NCI-H1105 (cell line): ENCODE measurements at places on chromosomes 16 and 17.

DNA sequence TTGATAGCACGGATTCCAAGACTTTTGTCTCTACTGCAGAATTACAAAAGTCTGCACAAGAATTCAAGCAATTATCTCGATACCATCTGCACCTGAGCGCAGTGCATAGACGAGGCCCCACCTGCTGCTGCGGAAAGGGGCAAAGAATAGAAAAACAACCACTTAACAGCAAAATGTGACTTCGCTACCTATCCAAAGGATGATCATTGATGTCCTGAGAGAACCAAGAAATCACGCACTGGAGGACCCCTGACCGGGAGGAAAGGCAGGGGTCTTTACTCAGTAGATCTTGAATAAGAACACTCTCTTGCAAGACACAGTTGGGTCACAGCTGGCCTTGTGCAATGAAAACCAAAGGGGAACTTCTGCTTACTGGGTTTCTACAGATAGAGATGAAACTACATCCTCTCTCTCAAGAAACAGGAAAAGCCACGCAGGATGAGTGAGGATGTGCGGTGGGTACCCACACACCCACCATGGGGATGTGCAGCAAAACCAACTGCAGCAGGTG is 147.4 kb upstream of the RPH3AL start:
- DNase-seq, result no peak

- DNase-seq, result no peak
These were observed 17.3 kb downstream of the FAM83G start for GRCh38 chr17:18987230-18987610.

DNA sequence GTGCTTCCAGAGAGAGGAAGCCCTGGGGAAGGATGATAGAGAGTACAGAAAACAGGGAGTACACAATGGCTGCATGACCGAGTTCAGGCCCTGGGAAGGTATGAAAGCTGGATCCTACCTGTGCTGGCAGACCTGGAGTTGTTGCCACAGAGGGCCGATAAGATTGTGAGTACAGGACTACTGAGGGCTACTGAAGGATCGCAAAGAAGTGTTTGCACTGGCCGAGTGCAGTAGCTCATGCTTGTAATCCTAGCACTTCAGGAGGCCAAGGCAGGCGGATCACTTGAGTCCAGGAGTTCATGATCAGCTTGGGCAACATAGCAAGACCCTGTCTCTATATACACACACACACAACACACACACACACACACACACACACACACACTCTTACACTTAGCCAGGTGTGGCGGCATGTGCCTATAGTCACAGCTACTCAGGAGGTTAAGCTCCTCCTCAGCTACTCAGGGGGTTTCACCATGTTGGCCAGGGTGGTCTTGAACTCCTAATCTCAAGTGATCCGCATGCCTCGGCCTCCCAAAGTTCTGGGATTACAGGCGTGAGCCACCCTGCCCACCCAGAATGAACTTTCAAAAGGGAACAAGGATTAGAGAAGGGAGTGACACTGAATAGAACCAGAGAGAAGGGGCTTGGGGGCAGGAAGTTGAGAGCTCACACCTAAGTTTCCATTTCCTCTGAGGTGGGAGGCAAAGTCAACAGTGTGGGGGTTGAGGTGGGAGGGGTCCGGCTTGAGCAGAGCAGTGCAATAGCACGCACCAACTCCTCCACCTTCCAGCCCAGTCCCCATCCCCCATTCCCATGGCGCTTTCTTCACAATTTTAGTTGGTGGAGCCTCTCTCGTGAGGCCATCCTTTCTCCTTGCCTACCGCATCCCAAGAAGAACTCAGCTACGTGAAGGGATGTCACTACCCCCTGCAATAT is 7.5 kb downstream of the SCIMP start:
- DNase-seq, result no peak

DNA sequence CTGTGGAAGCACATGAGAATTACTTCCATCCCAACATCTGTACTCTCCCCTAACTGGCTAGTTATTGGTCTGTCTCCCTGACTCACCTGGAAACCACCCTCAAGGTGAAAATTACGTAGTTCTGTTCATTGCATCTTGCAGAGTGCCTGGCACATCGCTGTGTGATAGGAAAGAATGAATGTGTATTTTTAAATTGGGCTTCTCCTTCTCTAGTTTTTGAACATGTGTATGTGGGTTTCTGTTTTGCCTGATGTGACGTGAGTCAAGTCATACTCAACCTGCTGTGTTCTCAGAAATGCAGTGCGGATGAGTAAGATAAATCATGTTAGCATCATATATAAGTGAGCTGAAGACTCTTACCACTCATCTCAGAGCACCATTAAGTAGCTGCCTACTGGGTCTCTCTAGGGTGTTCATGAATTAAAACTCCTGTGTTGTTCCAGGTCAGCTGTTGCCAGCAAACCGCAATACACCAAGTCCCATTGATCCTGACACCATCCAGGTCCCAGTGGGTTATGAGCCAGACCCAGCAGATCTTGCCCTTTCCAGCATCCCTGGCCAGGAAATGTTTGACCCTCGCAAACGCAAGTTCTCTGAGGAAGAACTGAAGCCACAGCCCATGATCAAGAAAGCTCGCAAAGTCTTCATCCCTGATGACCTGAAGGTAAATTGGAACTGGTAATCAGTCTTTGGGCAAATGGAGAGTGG is 50.2 kb downstream of the HLF start:
- no peak for DNase-seq

- no peak for DNase-seq
These were observed 23.0 kb downstream of the ZNF200 start for GRCh38 chr16:3212006-3212405.

DNA sequence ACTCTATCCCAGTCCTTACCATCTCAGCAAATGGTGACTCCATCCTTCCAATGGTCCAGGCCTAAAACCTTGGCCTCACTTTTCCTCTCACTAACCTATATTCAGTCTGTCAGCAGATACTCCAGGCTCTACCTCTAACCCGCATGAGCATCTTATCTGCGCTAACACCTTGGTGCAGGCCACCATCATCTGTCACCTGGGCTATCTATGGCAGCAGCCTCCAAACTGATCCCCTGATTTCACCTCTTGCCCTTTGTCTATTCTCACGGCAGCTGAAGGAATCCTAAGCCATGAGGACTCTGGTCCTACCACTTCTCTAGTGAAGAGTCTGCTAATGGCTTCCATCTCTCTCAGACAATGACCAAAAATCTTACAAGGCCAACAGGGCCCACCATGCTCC is 57.9 kb upstream of the CCL1 start:
- DNase-seq, result no peak

DNA sequence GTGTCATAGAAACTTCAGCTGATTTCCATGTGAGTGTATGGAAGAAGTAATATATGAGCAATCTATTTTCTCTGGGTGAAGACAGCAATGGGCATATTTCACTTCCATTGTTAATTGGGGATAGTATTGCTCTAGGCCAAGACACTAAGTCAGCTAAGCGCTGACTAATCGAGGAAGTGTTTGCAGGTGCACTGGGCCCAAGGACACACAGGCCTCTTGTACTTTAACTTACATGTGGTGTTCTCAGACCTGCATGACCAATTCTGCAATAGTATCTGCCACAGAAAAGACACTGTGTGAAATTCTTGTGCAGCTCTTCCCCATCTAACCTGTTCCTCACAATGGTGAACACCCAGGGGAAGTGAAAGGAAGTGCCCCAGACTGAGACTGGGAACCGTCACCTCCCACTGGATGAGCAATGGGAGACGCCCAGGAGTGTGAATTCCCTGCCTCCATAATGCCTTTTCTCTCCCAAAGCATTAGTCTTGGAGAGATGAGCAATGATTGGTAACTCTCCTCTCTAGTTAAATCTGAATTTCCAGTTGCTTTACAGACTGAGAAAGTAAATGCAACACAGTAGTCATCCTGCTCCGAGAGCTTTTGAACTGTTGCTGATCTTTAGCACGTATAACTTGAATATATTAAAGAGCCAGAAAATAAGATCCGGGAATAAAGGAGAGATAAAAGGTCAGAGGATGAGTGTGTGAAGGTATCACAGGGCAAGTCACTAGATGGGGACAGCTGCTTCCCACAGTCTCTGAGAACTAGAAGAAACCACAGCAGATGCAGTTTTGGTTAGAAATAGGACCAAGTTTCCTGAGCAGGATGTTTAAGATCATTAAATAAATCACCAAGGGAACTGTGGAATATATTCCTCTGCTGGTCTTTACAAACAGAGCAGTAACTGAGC is 82.6 kb downstream of the CDK5R1 start:
- DNase-seq, result no peak

DNA sequence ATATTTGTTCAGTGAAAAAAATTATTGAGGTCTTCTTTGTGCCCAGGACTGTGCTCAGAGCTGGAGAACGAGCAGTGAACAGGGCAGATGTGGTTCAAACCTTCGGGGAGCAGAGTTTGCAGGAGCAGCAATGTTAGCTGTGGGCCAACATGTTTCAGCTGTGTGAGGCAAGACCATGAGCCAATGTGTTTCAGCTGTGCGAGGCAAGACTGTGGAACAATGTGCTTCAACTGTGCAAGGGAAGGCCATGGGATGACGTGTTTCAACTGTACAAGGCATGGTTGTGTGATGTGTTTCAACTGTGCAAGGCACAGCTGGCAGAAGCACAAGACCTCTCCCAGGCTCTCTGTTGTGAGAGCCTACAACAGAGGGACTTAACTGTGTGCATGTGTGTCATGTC is 35.2 kb upstream of the SDK2 start:
- no peak for DNase-seq

DNA sequence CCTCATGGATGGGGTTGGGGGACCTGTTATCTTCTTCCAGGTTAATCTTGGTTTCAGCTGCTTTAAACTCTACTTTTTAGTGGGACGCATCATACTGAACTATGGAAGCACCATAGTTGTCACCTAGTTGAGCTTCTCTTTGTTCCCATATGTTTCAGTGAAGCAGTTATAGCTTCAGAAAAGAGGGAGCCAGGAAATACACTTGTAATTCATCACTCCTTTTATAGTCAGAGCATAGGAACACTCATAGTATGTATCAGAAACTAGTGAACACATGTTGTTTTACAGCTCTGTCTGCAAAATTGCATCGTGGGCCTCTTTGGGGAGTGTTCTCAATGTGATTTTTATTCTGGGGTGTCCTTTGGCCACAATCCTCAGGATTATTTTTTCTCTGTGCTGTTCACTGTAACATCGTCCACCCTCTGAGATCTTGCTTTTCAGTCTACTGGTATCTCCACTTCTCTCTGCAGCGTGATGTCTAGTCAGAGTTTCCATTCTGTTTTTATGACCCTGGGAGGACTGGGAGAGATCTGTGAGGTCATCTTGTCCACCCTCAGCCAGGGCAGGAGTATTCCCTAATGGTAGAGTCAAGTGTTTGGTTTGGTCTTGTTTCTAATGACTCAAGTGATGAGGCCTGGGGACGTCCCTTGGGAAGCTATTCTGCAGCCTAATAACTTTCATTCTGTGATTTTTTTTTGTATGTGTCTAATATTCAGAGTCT is 585.4 kb downstream of the WWOX start:
- DNase-seq, result no peak

DNA sequence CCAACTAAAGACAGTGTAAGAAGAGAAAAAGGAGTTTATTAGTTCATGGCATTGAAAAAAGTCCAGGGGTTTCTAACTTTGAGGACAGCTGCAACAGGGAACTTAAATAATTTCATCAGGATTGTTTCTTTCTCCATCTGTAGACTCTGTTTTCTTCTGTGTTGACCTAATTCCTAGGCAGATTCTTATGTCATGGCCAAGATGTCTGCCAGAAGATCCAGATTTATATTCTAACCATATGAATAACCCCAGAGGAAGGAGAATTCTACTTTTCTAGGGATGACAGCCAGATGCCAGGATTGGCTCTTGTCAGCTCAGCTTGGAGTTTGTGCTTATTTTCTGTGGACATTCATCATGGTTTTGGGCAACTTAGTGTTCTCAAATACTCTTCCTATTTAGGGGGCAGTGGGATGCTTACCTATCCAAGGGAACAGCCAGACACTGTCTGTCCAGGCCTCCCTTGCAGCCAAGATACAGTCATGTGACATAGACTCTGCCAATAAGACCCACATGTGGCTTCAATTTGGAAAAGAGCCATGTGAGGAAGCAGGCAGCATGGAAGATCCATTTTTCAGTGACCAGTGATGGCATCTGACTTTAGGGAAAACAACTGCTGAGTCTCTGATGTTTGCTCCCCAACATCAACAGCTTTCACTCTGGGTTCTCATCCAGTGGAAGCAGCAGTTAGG is 18.2 kb downstream of the PCTP start:
- no peak for DNase-seq

DNA sequence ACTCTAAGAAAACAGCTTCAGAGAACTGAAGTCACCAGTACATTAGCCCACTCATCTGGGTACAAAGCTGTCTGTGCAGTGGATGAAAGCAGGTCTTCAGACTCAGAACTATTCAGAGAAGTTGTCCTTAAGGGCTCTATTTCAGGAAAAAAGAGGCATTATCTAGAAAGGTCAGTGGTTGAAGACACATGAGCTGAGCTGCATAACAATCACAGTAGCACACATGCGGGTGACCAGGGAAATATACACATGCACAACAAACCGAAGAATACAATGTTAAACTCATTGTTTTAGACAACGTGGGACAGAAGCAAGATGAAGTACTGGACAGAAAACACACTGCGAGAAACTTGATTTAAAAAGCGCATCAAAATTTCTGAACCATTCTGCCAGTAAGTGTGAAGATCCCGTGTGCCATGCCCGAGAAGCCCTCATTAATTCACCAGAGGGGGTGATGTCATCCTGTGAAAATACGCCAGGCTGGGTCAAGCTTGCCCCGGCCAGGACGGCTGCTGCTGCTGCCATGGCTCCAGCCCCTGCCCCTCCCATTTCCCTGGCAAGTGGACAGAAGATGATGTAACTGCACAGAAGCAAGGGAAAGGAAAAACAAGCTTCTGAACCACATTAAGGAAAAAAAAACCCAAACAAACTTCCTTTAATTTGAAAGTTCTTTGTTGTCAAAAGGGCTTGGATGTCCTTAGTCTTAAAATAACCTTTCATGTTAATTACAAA is 10.1 kb downstream of the DYNC1LI2 start:
- DNase-seq, result no peak

DNA sequence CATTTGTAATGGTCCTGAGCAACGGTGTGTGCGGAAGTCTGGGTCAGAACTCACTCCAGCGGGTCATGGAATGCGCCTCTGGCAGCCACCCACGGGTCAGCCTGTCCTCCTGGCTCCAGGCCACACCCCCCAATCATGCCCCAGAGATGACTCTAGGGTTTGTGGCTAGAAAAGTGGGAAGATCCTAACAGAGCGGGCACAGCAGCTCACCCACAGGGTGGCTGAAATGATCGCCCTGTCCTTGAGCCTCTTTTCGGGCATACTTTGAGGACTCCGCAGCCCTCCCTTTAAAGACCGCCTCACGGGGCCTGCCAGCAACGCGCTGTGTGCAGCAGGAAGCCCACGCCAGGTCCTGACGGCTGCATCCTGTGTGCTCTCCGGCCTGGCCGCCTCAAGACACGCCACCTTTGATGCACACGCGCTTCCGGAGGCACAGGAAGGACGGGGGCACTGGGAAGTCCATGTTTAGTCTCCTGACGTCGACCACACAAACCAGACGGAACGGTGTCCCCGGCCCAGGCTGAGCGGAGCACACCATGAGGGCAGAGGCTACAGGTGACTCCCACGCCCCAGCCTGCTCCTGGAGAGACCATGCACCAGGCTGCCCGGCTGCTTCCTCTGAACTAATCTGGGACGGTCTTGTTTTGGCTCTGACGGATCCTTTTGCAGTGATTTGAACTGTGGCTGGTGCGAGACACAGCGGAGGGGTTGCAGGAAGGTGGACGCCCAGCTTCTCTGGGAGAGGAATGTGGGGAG is 92.9 kb downstream of the TBC1D16 start:
- no peak for DNase-seq
